ENCODE measurements at places on chromosomes 7 and 10.

DNA sequence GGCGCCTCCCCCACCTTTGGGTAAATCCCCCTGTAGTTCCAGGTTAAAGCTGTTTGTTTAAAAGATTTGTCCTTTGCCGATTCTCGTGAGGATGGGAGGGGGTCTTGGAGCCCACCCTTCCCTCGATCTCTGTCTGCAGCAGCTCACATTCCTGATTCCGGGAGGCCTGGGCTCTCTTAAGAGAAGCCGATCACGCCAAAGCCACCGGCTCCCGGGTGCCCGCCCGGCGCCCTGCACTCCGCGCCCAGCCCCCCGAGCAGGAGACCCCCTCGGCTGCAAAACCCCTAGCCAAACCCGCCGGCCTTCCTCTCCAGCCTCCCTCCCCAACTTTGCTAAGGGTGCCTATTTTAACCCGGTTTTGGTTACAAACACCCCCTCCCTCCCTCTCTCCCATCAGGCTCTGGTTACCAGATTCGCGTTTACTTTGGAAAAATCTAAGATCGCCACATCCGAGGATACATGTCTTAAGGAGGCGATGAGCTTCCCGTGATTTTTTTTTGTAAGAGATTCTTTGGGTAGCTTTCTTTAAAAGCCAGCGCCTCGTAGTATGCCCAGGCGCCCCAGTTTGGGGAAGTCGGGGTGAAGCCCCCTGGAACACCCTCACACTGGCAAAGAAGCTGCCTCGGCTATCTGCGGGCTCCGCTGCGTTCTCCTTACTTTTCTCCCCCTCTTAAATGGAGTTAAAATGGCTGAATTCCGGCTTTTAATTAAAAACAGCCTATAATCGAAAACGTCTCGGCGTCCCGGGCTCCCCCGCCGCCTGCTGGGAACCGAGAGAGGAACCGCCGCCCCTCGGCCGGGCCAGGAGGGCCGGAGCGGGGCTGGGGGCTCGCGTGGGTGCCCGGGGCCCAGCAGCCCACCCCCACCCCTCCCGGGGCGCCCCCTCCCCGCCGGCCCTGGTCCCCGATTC, 983 bp downstream of the TNRC18 start:
- no peak for DNase-seq

GRCh38 chr7:47282790-47283496, 299.0 kb downstream of the TNS3 start:
- no peak for DNase-seq

DNA sequence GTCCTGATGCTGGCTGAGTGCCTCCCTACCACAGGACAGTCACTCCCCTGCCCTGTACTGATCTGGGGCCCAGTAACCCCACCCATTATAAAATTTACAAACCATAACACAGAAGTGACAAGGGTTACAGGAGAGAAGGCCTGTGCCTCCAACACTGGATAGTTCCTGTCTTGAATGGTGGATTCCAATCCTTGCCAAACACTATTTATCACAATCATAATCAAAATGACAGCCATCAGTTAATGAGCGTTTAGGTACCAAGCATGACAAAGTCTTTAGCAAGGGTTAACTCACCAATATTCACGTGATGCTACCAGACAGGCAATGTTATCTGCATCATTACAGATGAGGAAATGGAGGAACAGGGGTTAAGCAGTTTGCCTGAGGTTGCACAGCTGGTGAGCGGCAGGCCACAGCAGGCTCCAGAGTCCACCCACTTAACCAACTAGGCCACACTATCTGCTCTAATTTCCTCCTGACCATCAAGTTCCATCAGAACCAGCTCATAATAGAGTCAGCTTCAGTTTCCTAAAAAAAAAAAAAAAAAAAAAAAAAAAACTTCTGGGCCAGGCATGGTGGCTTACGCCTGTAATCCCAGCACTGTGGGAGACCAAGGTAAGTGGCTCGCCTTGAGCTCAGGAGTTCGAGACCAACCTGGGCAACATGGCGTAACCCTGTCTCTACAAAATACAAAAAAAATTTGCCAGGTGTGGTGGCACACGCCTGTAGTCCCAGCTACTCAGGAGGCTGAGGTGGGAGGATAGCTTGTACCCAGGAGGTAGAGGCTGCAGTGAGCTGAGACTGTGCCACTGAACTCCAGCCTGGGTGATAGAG, 14.2 kb downstream of the PDLIM1 start:
- DNase-seq: no peak

- no peak for DNase-seq
Observed at GRCh38 chr7:7707246-7707645, 11.2 kb downstream of the RPA3 start.

DNA sequence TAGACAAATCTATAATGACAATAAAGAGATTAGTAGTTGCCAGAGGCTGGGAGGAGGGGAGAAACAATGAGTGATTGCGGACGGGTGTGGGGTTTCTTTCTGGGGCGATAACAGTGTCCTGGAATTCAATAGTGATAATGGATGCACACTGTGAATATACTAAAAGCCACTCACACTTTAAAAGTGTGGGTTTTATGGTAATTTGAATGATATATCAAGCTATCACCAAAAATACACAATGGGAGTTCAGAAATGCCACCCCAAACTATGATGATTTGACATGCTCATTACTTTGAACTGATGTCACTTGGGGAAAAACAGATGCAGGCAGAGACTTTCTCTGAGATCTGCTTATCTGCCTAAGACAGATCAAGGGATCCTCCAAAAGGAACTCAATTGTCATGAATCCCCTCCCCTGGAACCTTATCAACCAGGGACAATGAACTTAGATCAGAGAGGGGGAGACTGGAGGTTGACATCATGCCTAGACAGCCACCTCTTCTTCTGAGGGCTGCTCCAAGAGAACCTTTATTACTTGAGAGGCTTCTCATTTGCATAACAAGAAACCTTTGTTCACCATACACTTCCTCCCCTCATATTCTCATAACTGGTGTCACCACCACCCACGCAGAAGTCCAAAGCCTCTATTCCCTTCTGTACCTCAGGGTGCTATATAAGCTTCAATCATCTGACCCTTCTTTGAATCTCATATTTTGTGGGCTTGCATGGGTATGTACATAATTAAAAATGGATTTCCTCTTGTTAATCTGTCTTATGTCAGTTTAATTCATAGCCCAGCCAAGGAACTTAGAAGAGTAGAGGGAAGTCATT, 14.8 kb upstream of the ZC3HAV1 start:
- DNase-seq: no peak
